ENCODE measurements at places on chromosomes 7 and 10.

GRCh38 chr10:121709675-121710073 is 111.4 kb upstream of the FGFR2 start:
- DNase-seq, result no peak

GRCh38 chr10:44991571-44991970 is 9.2 kb upstream of the ZNF22 start:
- DNase-seq, result no peak

DNA sequence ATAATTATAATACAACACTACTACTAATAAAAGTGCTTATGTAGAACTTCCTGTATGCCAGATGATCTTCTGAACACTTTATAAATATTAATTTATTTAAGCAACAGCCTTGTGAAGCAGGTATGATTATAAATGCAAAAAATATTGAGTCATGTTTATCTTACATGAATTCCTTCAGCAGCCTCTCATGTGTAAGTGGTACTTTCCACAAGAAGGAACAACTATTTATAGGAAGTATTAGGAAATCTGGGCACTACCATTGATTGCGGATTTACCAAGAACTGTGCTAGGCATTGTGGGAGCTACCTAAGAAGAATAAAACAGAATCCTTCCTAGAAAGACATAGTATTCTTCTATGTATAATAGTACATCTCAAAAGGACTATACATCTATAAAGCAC is 10.7 kb upstream of the STEAP4 start:
- DNase-seq, result no peak

DNA sequence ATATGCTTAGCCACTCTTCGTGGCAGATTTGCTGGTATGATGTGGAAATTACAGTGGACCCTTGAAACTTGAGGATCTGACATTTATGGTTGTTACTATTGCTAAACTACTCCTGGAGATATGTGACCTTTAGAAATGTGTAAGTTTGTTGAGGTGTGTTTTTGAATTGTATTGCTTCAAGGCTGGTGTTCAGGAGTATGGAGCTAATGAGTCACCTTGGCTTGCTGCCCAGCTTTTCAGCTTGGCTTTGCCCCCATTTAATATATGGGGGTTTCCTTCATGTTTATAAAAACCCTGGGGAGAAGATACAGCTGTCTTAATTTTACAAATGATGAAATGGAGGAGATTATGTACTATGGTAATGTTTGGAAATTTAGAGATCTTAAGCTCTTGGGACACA is 11.6 kb downstream of the HBP1 start:
- peak; percentile 33 for DNase-seq

DNA sequence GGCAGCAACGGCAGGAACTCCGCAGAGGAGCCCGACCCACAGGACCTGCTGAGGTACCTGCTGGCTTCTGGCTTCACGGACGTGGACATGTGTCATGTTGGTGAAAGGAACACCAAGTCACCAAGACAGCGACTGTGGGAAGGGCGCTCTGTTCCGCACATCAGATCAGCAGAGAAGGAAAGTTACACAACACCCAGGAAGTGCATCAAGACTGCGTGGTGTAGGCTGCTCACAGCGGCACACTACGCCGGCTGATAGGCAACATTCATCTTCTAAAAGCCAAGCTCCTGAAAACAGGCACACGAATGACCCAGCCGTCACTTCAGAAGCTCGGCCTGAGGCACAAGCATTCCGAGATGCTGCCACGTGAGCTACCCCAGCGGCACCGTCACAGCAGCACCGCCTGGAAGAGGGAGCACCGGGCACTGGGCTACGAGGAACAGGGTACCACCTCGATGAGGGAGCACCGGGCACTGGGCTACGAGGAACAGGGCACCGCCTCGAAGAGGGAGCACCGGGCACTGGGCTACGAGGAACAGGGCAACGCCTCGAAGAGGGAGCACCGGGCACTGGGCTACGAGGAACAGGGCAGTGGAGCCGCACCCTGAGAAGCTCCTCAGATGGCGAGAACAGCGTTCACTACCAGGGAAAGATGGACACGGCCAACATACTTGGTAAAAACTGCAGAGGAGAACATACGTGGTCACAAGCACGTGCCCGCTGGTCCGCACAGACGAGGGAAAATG is 86.7 kb downstream of the MAD1L1 start:
- DNase-seq, result no peak

DNA sequence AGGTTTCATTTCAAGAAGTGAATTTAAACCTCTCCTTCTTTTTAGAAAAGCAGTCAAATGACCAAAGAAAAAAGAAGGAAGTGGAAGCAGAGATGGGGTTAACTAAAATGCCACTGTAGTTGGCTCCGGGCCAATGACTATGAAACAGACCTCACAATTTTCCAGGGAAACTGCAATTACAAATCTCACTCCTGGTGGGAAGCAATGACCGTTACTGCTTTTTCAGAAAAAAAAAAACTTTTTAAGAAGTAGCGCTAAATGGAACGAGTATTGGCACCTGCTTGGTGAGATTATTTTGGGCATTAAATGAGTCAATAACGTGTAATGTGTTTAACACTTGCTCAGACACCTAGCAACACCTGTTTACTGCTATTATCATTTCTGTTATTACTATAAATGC is 1.2 kb downstream of the SFRP4 start:
- DNase-seq, result no peak

DNA sequence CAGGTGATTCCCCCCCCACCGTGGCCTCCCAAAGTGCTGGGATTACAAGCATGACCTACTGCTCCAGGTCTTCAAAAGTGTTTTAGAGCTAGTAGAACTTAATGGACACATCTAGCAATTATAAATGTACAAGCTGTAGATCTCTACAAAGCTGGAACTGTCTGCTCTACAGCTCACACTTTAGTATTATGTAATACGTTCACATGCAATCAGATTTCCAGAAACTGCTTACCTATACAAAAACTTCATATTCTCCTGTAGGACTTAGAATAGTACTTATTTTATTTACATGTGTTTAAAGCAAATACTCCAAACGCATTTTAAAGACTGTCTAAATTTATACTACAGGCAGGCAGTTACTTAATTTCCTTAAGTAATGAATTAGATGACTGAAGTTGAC is 39.2 kb upstream of the ASL start:
- DNase-seq, result no peak

DNA sequence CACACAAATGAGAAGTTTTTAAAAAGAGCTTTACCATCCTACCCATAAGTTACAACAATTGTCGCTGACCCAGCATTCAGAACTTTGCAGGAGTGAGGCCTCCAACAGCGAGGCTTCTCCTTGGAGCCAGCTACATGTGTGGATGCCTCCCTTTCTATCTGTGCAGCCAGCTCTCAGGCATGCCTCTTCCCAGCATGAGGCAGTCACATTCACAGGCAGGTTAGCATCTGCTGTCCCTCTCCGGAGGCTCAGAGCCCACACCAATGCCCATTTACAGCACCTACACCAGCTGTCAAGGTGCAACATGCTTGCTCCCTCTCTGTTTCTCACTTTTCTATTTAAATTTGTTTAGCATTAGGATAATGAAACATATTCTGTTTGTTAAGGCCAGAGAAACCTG is 278.7 kb upstream of the PODXL start:
- DNase-seq, result no peak

All from CD4-positive, alpha-beta T cell treated with Interferon alpha-2 for 1 hour (primary cell).